ENCODE measurements at places on chromosomes 6 and 20.

DNA sequence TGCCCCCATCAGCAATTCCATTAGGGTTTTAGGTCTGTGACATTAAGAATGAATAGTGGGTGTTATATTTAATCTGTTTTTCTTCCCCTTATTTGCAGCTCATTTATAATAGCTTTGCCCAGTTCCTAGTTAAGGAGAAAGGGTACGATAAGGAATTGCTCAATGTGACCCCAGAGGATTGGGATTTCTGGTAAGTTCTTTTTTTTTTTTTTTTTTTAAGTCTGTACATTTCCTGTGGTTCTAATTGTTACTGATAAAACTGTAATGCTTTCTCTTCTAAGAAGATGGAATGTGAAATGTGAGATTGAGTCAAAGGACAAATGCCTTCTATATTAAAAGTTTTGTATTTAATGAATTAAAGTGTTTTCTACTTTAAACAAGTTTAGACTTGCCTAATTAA is 5.5 kb downstream of the NT5DC1 start:
- DNase-seq = no peak

GRCh38 chr6:32146287-32146686 is 5.5 kb downstream of the PRRT1 start:
- DNase-seq = no peak

DNA sequence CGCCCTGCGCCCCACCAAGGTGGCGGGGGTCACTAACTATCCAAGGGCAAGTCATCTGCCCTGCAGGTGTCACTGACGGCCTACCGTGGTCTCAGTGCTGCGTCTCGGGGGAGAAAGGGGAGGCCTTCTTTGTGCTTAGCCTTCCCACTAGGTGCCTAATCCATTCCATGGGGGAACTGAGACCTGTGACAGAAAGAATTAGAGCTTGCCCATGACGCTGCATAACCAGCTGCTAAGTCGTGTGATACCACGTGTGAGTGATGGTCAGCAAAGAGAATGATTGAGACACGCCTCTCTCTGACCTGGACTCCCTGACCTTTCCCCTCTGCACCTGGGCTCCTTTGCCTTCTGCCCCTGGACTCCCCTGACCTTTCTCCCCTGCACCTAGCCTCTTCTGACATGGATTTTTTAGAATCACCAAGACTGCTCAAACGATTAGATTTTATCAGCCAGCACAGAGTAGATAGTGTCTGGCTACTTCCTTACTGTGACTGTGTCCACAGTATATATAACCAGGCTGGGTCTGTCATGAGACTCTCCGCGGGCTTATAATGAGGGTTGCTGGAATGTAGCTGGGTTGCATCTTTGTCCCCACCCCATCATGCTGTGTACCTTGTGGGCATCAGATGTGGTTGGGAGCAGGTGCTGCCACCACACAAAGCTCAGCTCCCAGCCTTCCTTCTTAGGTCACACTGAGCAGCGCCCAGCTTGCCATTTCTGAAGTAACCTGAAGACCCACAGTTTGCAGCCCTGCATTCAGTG is 140.6 kb downstream of the TMEM242 start:
- no peak for DNase-seq

- no peak for DNase-seq
These were observed 78.3 kb downstream of the ZDHHC14 start for GRCh38 chr6:157459327-157459726.

DNA sequence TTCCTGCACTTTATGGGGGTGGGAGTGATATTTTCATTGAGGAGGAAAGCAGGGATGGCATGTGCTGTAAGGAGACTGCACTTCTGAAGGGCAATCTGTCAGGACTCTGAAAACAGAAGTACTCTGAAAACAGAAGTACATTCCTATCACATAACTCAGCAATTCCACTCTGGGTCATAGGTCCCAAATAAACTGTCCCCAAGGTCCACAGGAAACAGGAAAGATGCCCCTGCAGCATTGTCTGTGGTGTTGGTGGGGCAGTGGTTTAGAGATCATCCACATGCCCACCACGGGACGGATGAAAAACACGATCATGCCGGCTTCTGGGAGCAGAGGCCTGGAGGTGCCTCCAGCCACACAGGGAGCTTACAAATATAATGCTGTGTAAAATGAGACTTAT is 150.3 kb downstream of the OTOR start:
- DNase-seq = no peak

DNA sequence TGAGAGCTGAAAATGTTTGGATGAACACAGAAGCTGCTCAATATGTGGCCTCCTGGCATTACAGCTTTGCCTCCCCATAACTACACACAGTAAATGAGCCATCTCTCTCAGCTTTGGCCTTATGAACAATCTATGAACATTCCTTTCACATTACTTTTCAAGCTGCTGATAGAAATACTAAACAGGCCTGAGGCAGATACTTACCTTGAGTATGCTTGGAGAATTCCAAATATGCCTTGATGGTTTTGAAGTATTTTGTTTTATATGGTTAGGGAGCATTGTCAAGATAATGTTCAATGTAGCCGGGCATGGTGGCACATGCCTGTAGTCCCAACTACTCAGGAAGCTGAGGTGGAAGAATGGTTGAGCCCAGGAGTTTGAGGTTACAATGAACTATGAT is 104.5 kb downstream of the CD24 start:
- DNase-seq = no peak

DNA sequence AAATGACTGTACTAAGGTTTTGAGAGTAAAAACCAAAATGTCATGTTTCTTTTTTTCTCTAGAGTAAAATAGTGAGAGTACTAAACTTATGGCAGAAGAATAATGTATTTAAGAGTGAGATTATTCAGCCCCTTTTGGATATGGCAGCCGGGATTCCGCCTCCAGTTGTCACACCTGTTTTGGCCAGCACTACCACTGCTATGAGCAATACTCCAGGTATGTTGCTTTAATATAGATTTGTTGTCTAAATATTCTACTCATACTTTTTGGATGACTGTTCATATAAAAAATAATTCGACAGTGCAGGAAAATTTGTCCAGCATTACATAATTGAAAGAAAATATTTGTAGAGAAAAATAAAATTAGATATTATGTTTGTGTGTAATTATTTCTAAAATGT is 59.5 kb downstream of the SCAF8 start:
- no peak for DNase-seq

- DNase-seq = no peak
These were observed 203.7 kb downstream of the SYNDIG1 start for GRCh38 chr20:24672886-24673677.

DNA sequence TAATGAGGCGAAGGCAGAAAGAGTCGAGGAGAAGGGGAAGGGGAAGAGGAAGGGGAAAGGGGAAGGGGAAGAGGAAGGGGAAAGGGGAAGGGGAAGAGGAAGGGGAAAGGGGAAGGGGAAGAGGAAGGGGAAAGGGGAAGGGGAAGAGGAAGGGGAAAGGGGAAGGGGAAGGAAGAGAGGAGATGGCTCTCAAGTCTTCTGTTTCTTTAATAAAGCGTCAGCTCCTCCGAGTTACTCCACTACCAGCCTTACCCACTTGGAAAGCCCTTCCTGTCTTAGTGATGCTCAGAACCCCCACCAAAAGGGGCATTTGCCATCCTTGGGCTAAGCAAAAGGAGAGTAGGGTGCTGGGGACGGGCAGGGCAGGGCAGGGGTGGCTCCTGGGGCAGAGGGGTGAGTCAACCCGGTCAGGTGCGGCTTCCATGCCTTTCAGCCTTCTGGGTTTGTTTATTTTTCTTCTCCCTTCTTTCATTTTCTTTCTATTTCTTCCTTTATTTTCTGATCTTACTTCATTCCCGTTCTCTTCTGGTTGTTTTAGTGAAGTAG is 476 bp upstream of the CLIC5 start:
- DNase-seq = no peak

GRCh38 chr6:170073846-170074245 is 217.0 kb downstream of the DLL1 start:
- DNase-seq = no peak

- DNase-seq = no peak
These were observed 81.1 kb downstream of the MAFB start for GRCh38 chr20:40607927-40608326.

- no peak for DNase-seq
These were observed 7.7 kb downstream of the TXNDC5 start for GRCh38 chr6:7902867-7903266.

- DNase-seq = no peak
These were observed 122.2 kb upstream of the SYNCRIP start for GRCh38 chr6:85764844-85765243.

GRCh38 chr6:158642097-158642601 is 2.4 kb downstream of the DYNLT1 start:
- DNase-seq = no peak

DNA sequence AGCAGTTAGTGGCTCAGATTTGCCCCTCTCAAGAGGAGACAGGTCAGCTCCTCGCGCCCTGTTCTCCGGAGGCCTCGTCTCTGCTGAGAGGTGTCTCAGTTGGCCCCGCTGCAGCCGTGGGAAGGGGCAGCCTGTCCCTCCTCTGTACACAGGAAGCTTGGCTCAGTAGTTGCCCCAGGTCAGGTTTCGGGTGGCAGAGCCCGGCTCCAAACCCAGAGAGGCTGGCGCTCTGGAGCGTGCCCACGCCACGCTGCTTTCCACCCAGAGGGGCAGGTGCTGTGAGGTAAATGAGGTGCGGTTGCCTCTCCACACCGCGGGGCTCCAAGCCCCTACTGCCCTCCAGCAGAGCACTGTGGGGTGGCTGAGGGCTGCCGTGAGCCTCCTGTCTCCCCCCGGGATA is 16.0 kb downstream of the DYNLT1 start:
- DNase-seq = no peak

- no peak for DNase-seq
These were observed 60.4 kb downstream of the FOXO3 start for GRCh38 chr6:108621117-108621516.

GRCh38 chr6:139882977-139883728 is 508.7 kb upstream of the CITED2 start:
- DNase-seq = no peak

GRCh38 chr6:149052350-149053106 is 265.0 kb upstream of the TAB2 start:
- DNase-seq = no peak

- DNase-seq = no peak
These were observed 12.5 kb downstream of the PRPH2 start for GRCh38 chr6:42709871-42710270.

DNA sequence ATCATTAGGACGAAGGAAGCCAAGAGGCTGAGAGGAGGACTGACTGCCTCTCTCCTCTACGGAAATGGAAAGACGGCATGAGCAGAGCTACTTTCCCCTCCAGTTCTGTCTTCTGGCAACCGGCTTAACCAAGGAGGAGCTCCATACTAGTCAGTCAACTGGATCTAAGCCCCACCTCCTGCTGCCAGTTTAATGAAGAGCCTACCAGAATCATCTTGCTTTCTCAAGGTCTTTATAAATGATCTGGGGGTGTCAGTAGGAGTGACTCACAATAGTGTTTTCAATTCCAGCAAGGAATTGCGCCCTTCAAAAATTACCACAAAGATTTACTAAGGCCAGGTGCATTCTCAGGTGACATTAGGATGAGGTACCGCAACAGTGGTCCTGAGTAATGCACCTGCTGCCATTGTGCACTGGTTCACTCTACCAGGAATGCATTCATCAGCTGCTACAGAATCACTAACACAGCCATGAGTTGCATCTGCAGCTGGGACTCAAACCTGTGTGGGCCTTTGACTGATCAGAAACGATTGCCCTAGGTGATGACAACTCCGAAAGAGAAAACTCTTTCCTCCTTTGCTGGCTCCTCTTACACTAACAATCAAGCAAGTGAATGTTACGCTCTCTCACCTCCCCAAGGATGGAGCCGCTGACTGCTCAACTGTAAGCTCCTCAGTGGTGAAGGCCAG is 2.8 kb downstream of the UQCC2 start:
- DNase-seq = no peak

- no peak for DNase-seq
These were observed 6.5 kb upstream of the FAM83D start for GRCh38 chr20:38919683-38920082.

DNA sequence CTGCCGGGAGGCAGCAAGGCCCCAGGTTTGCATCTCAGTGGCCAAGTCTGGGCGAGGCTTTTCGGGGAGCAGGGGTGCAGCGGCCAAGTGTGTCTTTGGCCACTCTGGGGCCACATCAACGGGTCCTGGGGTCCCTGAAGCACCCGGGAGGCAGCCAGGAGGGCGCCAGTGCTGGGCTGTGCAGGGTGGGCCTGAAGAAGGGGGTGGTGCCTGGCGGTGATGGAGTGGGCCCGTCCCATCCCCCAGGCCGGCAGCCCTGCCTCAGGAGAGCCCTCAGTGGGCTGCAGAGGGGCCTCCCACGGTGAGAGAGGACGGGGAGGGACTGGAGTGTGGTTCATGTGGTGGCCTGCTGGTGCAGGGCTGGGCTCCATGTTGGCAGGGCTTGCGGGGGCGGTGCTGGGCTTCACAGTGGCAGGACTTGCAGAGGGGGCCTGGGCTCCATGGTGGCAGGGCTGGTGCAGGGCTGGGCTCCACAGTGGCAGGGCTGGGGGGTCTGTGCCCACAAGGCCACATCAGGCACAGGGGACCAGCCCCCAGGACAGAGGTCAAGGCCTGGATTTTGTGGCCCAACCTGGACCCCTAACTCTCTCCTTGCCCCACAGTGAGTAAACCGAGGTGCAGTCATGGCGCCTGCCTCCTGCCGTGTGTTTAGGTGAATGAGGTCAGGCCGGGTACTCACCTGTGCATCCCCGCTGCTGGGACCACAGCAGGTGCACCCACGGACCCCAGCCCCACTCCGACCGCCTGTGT is 10.5 kb upstream of the BHLHE23 start:
- no peak for DNase-seq

- DNase-seq = no peak
These were observed 201.5 kb upstream of the ZNF217 start for GRCh38 chr20:53795170-53795569.

DNA sequence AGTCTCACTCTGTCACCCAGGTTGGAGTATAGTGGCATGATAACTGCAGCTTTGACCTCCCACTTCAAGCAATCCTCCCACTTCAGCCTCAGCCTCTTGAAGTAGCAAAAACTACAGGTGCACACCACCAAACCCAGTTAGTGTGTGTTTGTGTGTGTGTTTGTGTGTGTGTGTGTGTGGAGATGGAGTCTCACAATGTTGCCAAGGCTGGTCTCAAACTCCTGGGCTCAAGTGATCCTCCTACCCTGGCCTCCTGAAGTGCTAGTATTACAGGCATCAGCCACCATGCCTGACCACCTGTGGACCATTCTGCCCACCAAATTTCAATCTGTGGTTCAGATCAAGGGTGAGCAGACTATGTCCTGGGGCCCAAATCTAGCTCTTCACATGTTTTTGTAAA is 8.8 kb downstream of the FASTKD5 start:
- DNase-seq = no peak

- no peak for DNase-seq
These were observed 118.3 kb downstream of the KHDRBS2 start for GRCh38 chr6:62167736-62168135.

Measured in glomerular endothelial cell (primary cell).